NCI-H1092 (cell line): ENCODE measurements at places on chromosomes 2 and 18.

- DNase-seq = no peak
Measured at GRCh38 chr2:213021971-213022899, 129.2 kb downstream of the IKZF2 start.

- DNase-seq = no peak
Measured at GRCh38 chr2:28035163-28035690, 144.7 kb downstream of the BABAM2 start.

DNA sequence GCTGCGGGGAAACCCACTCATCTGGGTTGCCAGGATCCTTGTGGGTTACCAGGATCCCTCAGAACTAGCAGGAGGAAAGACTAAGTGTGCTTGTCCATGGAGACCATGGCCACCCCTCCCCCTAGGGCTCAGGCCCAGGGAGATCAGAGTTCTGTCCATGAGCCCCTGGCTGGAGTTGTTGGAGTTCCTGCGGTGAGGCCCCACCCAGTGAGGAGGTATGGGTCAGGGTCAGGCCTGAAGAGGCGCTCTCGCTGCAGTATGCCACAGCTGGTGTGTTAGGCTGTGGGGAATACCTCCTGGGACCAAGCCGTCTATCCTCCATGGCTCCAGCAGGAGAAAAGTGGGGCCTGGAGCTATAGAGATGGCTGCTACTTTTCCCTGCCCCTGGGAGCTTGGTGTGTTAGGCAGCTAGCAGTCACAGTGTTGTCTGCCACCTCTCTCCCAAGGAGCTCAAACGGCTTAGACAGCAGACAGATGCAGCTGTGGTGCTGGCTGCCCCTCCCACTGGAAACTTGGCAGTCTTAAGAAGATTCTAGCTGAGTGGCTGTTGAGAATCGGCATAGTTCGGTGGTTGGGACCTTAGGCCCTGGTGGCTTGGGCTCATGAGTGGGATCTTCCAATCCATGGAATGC is 240.3 kb upstream of the CELF4 start:
- DNase-seq = no peak

DNA sequence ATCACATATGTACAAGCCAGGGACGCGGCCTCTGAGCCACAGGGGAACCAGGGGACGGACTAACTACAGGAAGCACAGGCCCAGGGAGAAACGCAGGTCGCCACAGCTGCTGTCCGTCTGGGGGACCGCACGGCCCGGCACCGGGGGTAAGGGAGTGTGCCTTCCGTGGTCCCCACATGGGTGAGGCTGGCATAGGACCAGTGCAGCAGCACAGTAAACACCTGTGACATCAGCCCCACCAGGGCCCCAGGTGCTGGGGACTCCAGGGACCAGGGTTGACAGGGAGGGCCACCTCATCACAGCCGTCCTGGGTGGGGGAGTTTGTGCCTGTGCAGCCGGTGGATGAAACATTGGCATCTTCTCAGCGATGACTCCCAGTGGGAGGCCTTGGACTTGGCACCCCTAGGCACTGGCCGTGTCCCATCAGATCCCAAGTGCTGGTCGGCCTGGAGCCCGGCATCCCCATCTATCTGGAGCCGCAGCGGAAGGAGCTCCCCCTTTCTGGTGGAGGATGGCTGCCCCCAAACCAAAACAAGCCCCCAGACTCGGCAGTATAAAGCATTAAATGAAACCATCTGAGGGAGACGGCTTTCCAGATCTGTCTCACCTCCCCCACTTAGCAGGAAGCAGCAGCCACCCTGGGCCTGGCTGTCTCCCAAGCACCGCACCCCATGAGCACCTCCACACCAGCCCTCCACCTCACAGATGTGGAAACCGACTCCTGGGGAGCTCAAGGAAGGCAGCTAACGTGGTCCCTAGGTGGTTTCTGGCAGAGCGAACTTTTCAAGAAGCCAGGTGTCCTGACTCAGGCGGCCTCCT is 22.5 kb downstream of the AQP12A start:
- no peak for DNase-seq

GRCh38 chr2:119732601-119733164 is 27.0 kb upstream of the PTPN4 start:
- no peak for DNase-seq

DNA sequence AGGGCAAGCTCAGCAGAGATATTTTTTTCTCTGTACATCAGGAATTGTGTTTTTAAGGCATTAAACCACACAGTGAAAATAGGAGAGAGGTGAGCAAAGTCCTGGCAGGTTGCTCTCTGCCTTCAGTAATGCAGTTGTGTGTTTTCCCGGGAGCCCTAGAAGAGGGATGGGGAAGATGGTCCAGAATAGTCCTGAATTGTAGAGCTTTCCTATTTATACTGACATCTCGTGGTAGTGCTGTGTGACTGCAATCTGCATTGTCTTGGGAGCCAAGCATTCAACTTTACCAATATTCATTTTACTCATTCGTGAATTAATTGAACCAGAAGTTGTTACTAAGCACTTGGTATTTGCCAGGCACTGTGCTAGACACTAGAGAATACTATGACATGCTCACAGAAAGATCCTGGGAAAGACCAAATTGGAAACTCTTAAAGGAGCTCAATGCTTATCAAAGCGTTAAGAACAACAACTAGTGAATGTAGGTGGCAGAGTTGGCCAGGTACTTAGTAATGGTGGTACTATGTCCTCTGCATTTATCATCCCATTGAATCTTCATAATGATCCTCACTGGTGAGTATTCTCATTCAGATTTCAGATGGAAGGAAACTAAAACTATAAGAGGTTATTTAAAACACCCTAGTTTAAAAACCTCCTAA is 214.6 kb downstream of the TRIB2 start:
- no peak for DNase-seq

GRCh38 chr18:63192885-63193349 is 126.7 kb downstream of the BCL2 start:
- DNase-seq = no peak

DNA sequence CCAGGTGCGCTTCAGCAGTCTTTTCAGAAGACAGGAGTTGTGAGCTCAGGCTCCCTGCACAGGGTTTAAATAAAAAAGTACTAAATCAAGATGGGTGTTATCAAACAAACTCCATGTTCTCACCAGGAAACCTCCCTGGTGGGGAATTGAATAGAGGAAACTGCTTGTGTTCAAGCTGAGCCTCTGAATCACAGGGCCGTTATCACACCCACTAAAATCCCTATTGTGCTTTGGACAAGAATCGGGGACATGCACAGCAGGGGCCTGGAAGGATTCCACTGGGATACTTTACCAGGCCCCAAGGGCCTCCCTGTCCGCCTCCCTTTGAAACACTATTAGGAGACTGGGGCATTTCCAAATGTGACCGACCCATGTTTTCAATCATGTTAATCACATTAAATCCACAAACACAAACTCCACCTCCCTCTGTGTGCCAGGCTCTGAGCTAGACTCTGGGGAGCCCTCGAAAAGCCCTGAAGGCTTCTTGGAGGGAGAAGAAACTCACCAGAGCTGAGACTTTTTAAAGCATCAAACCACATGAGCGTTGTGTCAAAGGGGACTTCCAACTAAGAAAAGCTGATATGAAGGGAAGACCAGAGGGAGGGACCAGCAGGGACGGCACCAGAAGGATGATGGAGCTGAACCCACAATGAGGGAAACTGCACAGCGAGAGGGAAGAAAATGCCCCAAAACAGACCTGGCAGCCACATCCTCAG is 458.7 kb upstream of the ID2 start:
- DNase-seq = no peak

DNA sequence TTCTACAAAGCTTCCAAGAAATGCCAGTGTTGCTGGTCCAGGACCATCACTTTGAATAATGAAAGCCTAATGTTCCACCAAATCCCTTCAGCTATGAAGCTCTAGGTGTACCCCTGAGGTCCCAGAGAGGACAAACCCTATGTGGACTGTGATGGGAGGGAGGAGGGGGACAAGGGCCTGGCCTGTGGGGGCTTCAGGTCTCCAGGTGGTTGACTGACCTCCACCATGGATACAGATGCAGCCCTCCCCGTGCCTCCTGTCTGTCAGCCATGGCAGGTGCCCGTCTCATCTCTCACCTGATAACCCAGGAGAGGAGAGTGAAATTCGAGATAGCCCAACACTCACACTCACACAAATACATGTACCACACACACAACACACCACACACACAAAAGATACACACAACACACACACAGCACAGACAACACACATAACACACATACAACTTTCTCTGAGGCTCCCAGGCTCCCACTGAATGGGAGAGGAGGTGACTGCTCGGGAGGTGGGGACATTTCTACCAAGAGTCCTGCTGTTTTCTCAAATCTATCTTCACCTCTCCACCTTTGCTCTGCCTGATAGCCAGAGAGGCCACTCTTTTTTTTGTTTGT is 12.8 kb upstream of the RHOB start:
- DNase-seq = no peak

- peak; percentile 20 for DNase-seq
Measured at GRCh38 chr2:174158003-174158402, 90.3 kb downstream of the OLA1 start.

GRCh38 chr2:105804266-105804665 is 59.6 kb downstream of the NCK2 start:
- DNase-seq = peak; percentile 95

- DNase-seq = no peak
Measured at GRCh38 chr2:141517852-141518421, 612.9 kb downstream of the LRP1B start.

DNA sequence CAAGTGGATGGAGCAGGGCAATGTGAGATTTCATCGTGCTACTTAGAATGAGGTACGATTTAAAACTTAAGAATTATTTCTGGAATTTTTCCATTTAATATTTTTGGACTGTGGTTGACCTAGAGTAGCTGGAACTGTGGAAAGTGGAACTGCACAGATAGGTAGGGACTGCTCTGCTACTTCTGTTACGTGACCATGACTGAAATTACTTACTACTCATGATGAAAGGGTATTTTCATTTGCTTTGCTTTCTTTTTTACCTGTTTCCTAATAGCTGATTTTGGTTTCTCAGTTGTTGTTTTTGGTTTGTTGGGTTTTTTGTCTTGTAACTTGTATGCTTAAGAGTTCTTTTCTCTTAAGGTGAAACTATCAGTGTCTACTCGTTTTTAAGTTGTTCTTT is 11.4 kb downstream of the UBE2E3 start:
- no peak for DNase-seq

GRCh38 chr2:42141687-42142546 is 27.2 kb upstream of the EML4 start:
- peak; percentile 6 for DNase-seq

- no peak for DNase-seq
Measured at GRCh38 chr2:164014791-164015190, 279.0 kb upstream of the FIGN start.

GRCh38 chr2:40169430-40169829 is 282.5 kb downstream of the SLC8A1 start:
- DNase-seq = no peak

DNA sequence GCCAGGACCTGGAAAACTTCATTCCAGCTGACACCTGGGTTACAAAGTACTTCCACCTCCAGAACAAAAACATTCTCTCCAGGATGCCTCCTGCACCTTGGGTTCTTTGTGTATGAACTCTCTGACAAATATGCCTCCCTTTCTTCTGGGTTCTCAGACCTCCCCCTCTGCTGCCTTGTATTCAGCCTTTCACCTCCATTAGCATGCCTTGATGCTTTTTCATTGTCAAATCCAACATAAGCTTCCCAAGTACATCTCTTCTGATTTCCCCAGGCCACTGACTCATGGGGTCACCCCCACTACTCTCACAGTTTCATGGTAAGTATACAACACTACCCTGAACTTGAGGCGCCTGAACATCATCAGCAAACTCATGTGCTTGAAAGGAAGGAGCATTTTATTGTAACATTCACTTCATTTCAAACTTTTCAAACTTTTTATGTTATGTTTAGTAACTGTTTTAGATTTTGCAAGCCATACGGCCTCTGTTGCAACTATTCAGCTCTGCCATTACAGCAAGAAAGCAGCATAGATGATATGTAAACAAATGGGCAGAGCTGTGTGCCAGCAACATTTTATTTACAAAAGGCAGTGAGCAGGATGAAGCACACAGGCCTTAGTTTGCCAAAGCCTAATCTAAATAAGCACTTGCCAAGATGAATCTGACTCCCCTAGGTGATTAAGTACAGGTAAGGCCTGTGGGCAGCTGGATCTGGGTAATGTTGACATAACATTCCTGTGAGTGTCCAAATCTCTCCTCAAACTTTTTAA is 32.5 kb upstream of the MRPS9 start:
- peak; percentile 48 for DNase-seq

DNA sequence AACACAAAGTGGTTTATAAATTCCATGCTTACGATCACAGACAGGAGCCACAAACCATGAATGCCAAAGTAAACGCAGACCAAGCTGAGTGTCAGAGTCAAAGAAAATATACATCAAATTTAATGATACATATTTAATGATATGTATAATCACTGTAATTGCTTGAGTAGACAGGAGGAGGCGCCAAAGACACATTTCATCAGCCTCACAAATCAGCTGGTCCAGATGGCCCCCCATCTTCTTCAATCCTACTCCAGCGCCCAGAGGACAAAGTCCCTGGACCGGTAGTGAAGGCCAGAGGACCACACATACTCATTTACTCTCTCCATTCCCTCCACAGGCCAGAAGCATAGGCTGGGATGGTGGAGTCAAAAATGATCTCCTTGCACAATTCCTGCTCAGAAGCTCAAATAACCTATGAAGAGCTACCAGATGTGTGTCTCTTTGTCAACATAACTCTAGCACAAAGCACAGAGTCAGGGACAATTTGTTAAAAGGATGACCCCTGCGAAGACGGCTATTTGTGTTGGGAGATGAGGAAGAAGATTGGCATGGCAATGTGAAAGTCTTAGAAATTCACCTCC is 149.3 kb upstream of the PGAP1 start:
- no peak for DNase-seq

DNA sequence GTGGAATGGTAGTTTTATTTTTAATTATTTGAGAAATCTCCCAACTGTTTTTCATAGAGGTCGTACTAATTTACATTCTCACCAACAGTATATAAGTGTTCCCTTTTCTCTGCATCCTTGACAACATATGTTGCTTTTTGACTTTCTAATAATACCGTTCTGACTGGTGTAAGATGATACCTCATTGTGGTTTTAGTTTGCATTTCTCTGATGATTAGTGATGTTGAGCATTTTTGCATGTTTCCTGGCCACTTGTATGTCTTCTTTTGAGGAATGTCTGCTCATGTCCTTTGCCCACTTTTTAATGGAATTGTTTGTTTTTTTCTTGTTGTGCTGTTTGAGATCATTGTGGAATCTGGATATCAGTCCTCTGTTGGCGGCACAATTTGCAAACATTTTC is 242.5 kb downstream of the ZNF521 start:
- DNase-seq = no peak

DNA sequence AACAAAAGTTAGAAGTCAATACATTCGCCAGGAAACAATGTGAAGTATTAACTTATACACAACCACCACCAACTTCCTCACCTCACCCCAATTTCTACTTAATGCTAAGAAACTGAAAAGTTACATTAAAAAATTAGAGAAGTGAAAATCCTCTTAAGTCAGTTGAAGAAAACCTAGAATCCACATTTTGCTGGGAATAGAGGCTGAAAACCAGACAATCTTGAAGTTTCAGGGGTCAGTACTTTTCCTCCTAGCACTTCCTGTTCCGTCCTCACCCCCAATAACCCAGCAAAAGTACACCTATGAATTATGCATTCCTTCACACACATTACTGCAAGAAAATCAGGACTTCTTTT is 6.3 kb downstream of the YES1 start:
- DNase-seq = no peak

GRCh38 chr18:3799515-3799914 is 349.5 kb downstream of the TGIF1 start:
- no peak for DNase-seq
